Activated T-cell treated with anti-CD3 and anti-CD28 coated beads, Interleukin-2, amount 50 U/mL, for 1 hour (primary cell): ENCODE measurements at places on chromosomes 1 and 21.
A peak's percentile ranks its signal among the peaks of the same experiment; 100 is the strongest.

GRCh38 chr21:41360072-41360821 is 1.6 kb upstream of the MX2 start:
- DNase-seq: no peak

GRCh38 chr1:28882009-28882628 is 32.2 kb upstream of the EPB41 start:
- DNase-seq: peak; percentile 81

DNA sequence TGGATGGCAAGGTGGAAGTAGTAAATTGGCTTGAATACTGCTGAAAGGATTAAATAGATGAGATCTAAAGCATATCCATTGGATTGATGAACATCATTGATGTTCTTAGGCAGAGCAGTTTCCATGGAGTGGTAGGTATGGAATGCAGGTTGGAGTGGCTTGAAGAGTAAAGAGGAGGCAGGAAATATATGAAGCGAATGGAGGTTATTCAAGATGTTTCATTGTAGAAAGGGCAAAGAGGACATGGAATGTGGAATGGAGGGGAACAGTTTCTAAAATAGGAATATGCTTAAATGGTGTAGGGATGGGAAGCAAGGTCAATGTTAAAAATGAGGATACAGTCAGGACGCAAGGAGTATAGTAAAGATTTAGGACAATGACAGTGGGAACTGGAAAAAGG is 6.1 kb downstream of the OSBPL9 start:
- no peak for DNase-seq

DNA sequence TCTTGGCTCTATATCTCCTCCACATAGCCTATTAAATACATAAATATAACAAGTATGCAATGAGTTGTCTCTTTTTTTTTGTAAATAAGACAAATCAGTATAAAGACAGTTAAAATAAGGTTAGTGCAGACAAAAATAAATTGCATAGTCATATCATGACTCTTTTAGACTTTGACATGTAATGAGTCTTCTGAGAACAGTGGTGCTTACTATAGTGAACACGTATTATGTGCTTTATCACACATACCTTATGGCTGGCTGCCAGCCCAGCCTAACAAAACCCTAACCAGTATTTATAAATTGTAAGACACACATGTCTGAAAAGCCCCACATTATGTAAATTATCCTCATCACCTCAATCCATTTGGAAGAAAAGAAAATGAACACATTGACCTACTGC is 29.1 kb upstream of the F13B start:
- no peak for DNase-seq

GRCh38 chr1:202860744-202861419 is 28.1 kb downstream of the RABIF start:
- peak; percentile 34 for DNase-seq

DNA sequence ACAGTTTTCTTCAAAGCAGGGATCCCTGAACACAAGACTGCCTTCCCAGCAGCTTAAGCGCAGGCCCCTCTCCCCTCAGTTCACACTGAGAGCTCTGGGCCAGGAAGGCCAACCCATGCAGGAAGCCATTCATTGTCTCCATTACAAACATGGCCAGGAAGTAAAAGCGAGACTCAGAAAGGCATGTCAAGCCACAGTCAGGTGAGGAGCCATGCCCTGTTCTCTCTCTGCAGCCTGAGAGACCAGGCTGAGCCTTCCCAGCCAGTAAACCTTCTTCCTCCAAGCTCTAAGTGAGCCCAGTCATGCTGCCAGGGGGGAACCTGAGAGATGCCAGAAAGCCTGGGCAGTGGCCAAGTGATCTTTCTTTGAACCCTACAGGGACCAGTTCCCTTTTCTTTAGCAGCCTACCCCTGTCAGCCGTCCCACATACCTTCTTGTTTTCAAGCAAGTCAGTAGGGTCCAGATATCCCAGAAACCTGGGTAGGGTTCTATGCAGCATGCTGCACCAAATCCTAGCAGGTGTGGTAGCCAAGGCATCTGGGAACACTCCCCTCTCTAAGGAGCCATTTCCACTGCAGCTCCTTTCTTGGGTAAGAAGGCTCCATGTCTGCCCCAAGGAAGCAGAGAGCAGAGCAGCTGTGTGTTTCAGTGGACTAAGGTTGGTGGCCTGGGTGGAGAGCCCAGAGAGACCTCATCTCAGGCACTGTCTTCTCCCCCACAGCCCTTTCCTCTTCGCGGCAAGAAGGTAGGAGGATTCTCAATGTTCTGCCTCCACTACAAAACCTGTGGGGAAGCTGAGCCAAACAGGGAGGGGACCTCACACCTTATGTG is 977 bp downstream of the TRAF3IP3 start:
- DNase-seq: peak; percentile 51

GRCh38 chr1:198519639-198520501 is 20.6 kb downstream of the ATP6V1G3 start:
- no peak for DNase-seq

- DNase-seq: no peak
Measured at GRCh38 chr1:204769997-204770396, 84.5 kb upstream of the LRRN2 start.

DNA sequence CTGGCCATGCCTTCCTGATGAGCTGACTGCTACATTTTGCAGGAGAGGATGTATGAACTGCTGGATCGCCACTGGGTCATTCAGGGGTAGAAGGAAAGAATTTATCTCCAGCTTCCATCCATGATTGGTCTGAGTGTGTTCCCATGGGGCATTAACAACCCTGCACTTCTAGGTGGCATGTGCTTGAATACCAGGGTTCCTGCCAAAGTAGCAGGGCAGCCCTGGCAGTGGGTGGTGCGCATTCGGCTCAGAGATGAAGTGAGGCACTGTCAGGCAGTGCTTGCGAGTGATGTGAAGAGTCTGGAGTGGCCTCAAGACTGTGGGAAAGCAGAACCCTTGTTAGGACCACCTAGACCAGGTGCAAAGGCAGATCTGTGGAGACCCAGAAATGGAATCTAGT is 294.9 kb downstream of the ASTN1 start:
- DNase-seq: no peak

- DNase-seq: no peak
Measured at GRCh38 chr1:183989078-183989577, 48.4 kb downstream of the COLGALT2 start.

DNA sequence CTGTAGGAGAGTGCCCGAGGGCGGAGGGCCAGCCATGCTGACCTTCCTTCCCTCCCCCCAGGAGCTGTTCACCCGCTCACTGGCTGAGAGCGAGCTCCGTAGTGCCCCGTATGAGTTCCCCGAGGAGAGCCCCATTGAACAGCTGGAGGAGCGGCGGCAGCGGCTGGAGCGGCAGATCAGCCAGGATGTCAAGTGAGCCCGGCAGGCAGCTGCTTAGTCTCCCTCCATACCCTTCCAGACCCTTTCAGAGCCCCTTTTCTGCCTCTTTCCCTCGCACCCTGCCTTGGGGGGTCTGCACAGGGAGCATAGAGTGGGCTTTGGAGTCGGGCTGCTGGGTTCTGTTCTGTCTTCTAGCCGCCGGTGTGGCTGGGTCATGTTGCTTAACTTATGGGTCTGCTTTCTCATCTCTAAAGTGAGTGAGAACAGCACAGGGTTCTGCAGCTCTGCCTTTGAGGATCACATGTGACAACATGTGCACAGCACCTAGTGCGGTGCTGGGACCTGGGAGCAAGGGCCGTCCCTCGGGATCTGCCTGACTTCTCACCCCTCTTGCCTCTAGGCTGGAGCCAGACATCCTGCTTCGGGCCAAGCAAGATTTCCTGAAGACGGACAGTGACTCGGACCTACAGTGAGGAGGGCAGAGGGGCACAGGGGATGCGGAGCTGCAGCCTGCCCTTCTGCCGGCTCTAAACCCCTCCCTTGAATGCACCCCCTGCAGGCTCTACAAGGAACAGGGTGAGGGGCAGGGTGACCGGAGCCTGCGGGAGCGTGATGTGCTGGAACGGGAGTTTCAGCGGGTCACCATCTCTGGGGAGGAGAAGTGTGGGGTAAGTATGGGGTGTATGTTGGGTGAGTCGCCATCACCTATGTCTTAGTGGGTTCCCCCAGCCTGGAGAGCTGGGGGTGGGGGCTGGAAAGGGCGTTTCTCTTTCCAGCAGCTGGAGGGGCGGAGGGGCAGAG is 6.2 kb downstream of the AMPD2 start:
- DNase-seq: no peak

- no peak for DNase-seq
Measured at GRCh38 chr1:176719447-176719846, 256.5 kb downstream of the PAPPA2 start.

DNA sequence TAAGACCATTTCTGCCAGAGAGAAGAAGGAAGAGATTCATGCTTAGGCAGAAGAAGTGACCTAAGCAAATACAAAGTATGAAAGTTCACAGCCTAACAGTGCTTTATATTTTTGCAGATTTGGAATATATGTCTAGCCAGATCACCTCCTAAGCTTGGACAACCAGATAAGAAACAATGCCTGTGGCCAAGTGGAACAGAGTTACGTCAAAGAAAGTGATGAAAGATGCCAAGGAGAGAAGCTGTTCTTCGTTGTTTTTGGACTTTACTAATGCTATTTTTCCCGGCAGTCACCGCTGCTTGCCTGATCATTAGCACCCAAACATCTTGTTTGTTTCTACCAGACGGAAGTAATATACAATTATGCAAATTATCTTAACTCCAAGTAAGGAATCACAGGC is 489.2 kb upstream of the C1orf87 start:
- DNase-seq: no peak

DNA sequence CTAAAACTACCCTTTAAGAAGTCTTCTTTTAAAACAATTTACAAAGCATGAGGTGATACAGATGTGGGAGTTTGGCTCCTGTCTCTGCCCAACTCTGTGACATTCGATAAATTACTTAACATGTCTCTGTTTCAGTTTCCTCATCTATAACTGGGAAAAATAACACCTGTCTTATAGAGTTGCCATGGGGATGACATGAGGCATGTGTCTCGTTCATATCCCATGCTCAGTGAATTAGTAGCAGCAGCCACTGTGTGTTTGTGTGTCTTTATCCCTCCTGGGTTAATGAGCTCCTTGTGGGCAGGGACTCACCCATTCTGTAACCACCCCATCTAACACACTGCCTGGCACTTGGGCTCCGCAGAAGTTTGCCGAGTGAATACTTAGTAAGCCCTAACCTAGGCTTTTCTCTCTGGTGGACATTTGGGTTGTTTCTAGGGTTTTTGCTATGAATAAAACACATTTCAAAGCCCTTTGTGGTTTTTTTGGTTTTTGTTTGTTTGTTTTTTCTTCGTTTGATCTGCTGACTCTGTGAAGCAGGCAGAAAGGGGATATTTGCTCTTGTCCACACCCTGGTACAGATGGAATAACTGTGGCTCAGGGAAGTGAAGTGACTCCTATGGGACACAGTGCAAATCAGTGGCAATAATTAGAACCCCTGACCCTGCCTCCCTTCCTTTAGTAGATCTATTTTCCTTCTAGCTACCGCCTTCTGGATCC is 797 bp upstream of the KCNJ9 start:
- DNase-seq: no peak

DNA sequence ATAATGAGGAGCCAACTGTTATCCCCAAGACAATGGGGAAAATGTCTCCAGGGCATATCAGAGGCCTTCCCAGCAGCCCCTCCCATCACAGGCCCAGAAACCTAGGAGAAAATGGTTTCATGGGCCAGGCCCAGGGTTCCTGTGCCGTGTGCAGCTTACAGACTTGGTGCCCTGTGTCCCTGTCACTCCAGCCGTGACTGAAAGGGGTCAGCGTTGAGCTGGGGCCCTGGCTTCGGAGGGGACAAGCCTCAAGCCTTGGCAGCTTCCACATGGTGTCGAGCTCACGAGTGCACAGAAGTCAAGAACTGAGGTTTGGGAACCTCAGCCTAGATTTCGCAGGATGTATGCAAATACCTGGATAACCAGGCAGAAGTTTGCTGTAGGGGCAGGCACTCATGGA is 18.1 kb downstream of the SIPA1L2 start:
- no peak for DNase-seq

GRCh38 chr1:17190010-17190995 is 14.6 kb upstream of the PADI1 start:
- DNase-seq: no peak

DNA sequence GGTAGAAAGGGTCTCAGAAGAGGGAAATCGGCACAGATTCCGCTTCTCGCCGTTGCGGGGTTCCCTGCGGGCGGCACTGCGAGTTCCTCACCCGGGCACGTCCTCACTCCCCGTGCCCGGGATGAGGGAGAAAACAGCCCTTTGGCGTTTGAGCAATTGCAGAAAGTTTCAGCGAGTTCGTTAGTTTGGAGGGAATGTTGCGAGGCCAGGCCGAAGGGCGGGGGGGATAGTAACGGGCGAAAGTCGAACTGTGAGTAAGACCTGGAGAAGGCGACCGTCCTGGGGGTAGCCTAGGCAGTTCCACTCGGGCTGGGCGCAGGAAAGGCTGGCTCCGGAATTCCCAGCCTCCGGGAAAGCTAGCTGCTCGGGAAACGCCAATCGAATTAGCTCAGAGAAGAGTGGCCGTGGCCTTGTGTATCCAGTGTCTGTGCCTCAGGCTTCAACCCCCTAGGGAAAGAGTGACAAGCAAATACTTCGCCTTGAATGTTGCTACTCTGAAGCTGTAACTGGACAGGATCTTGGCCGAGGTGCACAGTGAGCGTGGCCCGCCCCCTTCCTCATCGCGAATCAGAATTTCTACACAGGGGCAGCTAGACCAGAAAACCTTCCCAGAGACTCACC is 787 bp downstream of the PTGFR start:
- no peak for DNase-seq

DNA sequence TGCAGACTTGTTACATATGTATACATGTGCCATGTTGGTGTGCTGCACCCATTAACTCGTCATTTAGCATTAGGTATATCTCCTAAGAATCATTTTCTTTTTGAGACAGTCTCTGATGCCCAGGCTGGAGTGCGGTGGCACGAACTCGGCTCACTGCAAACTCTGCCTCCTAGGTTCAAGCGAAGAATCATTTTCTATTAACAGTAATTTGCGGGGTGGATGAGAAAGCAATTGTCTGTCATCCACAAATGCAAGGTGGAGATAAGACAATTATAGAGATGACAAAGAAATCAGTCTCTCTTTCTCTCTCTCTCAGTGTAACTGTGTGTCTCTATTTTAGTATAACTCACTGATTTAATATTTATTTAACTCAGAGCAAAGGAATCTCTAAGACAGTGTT is 131.0 kb upstream of the KIAA1614 start:
- DNase-seq: no peak

GRCh38 chr1:201827321-201828216 is 1.4 kb upstream of the IPO9 start:
- DNase-seq: no peak
